Activated naive CD4-positive, alpha-beta T cell treated with anti-CD3 and anti-CD28 coated beads, Interleukin-2, amount 10 ng/mL, durations not matched to agents 7 days and 5 days (primary cell): ENCODE measurements at places on chromosomes 16 and 17.
A peak's percentile ranks its signal among the peaks of the same experiment; 100 is the strongest.

- no peak overlapping the region for H3K27ac ChIP-seq
- no peaks in the 10 kb centered on the region for H3K27me3 ChIP-seq
- no peak overlapping the region for H3K4me3 ChIP-seq
- no peaks in the 10 kb centered on the region for H3K36me3 ChIP-seq
- DNase-seq: no peak
Measured at GRCh38 chr17:54426296-54426886, 474.3 kb upstream of the TOM1L1 start.

GRCh38 chr17:77476931-77477805, 336.4 kb downstream of the SEC14L1 start:
- DNase-seq: no peak
- H3K27ac ChIP-seq: peak overlapping the region; percentile 77
- no peaks in the 10 kb centered on the region for H3K27me3 ChIP-seq
- peaks cover 74% of the 10 kb centered on the region for H3K4me1 ChIP-seq
- peaks cover 57% of the 10 kb centered on the region for H3K36me3 ChIP-seq
- H3K4me3 ChIP-seq: no peak overlapping the region

DNA sequence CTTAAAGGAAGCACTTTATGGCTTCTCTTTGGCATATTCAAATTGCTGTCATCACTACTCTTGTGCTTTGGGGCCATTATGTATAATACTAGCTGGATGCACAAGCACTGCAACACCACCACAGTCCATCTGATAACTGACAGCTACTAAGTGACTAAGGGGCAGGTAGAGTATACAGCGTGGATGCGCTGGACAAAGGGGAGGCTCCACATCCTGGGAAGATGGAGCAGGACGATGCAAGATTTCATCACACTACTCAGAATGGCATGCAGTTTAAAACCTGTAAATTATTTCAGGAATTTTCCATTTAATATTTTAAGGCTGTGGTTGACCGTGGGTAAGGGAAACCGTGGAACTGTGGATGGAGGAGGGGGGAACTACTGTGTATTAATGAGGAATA, 25.0 kb downstream of the MPRIP start:
- H3K27me3 ChIP-seq: no peaks in the 10 kb centered on the region
- no peak overlapping the region for H3K4me3 ChIP-seq
- H3K4me1 ChIP-seq: peaks cover 26% of the 10 kb centered on the region
- H3K27ac ChIP-seq: no peak overlapping the region

GRCh38 chr16:81707411-81708265, 71.5 kb upstream of the PLCG2 start:
- H3K4me3 ChIP-seq: no peak overlapping the region
- peaks cover under 1% of the 10 kb centered on the region for H3K4me1 ChIP-seq
- no peaks in the 10 kb centered on the region for H3K27me3 ChIP-seq

- H3K27ac ChIP-seq: peak overlapping the region; percentile 89
- H3K4me3 ChIP-seq: peak overlapping the region; percentile 47
- H3K36me3 ChIP-seq: peaks cover 46% of the 10 kb centered on the region
- no peaks in the 10 kb centered on the region for H3K27me3 ChIP-seq
Measured at GRCh38 chr17:78709119-78709681, 72.9 kb downstream of the CYTH1 start.

GRCh38 chr17:75338335-75338734, 49.1 kb upstream of the SLC25A19 start:
- H3K36me3 ChIP-seq: peaks cover 19% of the 10 kb centered on the region
- peak overlapping the region; percentile 90 for H3K27ac ChIP-seq
- peak overlapping the region; percentile 59 for H3K4me3 ChIP-seq
- DNase-seq: no peak
- peaks cover 81% of the 10 kb centered on the region for H3K4me1 ChIP-seq

DNA sequence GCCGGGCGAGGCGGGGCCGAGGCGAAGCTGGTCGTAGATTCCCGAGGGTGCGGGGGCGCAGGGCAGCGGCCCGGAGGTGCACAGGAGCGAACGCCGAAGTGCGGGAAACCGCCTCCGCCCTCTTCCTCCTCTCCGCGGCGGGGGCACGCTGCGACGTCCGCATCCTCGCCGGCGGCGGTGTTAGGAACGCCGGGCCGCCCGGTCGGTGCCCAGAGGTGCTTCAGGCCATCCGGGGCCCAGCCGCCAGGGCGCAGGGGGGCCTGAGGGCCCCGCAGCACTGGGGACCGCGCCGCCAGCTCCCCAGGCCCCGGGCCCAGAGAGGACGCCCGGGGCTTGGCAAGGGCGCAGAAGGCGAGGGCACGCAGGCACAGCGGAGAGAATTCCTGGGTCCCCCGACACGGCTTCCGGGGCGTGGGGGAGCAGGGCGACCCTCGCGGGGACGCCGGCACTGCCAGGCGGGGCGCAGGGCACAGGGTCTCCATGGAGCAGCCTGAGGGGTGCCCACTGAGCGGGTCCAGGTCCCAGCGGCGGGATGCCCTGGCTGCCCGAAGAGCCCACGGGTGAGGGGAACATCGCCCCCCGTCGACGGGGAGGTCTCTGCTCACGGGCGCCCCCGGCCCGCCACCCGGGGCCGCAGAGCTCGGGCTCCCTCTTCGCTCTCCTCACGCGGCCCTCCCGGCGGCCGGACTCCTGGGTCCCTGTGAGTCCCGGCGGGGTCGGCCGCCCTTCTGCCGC, 576 bp downstream of the EPOP start:
- peaks cover 49% of the 10 kb centered on the region for H3K27me3 ChIP-seq
- no peak overlapping the region for H3K27ac ChIP-seq
- DNase-seq: peak; percentile 52
- peak overlapping the region; percentile 63 for H3K4me3 ChIP-seq

DNA sequence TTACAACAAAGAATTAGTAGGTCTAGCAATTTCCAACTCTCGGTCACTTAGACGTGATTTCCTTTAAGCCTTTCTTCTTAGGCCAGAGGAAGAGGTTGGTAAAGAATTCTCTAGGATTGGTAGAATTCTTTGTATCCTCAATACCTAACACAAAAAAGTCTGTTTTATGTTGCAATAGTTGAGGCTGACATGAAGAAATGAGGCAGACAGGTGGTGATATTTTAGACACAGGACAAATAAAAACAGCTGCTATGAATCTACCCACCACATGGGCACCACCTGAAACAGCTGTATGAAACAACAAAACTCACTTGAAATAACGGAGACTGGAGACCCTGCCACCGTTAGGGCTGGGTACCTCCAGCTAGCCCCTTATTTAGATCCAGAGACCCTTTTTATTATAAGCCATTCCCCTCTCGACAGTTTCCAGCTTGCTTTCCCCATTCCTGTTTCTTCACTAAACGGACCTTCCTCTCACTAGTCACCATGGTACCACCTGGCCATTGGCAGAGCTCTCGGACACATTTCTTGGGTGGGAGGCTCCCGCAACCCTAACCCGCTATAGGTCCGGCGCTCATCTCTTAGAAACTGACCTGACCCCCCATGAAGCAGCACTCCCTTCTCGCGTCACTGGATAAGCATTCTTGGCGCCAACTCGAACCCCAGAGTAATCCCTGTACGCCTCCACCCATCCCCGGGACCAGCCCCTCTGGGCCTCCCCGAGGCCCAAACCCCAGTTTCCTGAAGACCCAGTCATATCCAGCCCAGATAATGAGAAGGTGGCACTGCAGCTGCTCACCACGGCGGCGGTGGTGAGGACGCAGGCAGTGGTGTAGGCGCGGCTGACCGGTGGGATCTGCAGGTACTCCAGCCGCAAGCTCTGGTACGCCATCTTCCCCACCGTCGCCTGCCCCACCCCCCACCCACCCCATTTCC, at the start of gene DERL2:
Gene DERL2 (minus strand): TSS at position 909 of the 936 bp plus-strand sequence. CDS start 17 bp downstream, at position 892.
- H3K27me3 ChIP-seq: no peaks in the 10 kb centered on the region
- DNase-seq: no peak
- H3K27ac ChIP-seq: peak within 1 kb of the TSS; percentile 99

DNA sequence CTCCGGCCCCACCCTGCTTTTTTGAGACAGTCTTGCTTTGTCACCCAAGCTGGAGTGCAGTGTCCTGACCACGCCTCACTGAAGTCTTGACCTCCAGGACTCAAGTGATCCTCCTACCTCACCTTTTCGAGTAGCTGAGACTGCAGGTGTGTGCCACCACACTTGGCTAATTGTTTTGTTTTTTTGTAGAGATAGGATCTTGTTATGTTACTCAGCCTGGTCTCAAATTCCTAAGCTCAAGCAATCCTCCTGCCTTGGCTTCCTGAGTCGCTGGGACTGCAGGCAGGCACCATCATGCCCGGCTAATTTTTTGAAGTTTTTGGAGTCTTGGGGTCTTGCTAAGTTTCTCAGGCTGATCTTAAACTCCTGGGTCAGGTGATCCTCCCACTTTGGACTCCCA, 206.7 kb downstream of the SHISA9 start:
- no peak for DNase-seq
- H3K4me1 ChIP-seq: no peaks in the 10 kb centered on the region
- no peaks in the 10 kb centered on the region for H3K27me3 ChIP-seq
- H3K4me3 ChIP-seq: no peak overlapping the region
- H3K36me3 ChIP-seq: no peaks in the 10 kb centered on the region

- no peak for DNase-seq
- no peak overlapping the region for H3K4me3 ChIP-seq
- H3K4me1 ChIP-seq: peaks cover 64% of the 10 kb centered on the region
- H3K36me3 ChIP-seq: no peaks in the 10 kb centered on the region
Measured at GRCh38 chr17:34379868-34380267, 16.8 kb upstream of the CCL1 start.

DNA sequence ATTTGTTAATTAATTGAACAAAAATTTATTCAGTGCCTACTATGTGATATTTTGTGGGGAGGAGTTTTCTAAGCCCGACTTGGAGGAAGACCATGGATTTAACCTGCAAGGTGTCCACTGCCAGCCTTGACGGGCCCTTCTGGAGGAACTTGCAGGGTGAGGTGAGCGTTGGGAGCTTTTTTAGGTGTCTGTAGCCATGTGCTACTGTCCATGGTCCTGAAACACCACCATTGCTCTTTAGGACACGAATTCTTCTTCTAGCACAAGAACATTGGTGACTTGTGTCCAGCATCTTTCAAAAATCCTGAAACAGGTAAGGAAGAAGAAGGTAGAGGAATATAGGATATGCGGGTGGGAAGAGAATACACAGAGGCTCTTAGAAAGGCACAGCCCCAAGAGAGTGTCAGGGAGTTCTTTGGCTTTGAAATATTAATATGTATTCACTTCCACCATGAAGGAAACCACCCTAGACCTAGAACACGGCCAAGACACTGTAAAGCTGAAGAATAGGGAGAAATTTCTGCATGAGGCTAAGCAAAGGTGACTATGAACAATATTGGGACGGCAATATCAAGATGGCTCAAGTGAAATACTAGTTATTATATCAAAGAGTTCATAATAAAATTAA, 27.9 kb upstream of the OR4D1 start:
- H3K36me3 ChIP-seq: no peaks in the 10 kb centered on the region
- peak; percentile 73 for DNase-seq
- H3K27ac ChIP-seq: no peak overlapping the region
- no peak overlapping the region for H3K4me3 ChIP-seq
- peaks cover 6% of the 10 kb centered on the region for H3K4me1 ChIP-seq
- peaks cover 30% of the 10 kb centered on the region for H3K27me3 ChIP-seq

- peaks cover 3% of the 10 kb centered on the region for H3K36me3 ChIP-seq
- peak overlapping the region; percentile 78 for H3K27ac ChIP-seq
- peaks cover 47% of the 10 kb centered on the region for H3K4me1 ChIP-seq
- DNase-seq: no peak
Measured at GRCh38 chr17:83053021-83053681, 26.3 kb upstream of the METRNL start.

DNA sequence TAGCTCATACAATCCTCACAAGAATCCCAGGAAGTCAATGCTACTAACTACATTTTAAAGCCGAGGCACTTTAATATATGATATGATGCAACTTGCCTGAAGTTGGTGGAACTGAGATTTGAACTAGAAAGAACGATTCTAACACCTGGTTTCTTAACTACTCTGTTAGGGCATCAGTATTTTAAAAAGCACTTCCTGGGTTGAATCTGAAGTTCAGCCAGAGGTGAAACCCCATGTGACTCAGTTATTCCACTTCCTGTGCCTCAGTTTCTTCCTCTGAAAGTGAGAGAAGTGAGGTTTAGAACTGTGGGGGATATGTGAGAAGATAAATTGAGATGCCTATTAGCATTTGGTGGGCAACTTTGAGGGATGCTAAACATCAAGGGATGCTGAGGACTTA, 129.4 kb upstream of the ANKFN1 start:
- no peaks in the 10 kb centered on the region for H3K36me3 ChIP-seq
- no peaks in the 10 kb centered on the region for H3K4me1 ChIP-seq
- H3K27ac ChIP-seq: no peak overlapping the region

DNA sequence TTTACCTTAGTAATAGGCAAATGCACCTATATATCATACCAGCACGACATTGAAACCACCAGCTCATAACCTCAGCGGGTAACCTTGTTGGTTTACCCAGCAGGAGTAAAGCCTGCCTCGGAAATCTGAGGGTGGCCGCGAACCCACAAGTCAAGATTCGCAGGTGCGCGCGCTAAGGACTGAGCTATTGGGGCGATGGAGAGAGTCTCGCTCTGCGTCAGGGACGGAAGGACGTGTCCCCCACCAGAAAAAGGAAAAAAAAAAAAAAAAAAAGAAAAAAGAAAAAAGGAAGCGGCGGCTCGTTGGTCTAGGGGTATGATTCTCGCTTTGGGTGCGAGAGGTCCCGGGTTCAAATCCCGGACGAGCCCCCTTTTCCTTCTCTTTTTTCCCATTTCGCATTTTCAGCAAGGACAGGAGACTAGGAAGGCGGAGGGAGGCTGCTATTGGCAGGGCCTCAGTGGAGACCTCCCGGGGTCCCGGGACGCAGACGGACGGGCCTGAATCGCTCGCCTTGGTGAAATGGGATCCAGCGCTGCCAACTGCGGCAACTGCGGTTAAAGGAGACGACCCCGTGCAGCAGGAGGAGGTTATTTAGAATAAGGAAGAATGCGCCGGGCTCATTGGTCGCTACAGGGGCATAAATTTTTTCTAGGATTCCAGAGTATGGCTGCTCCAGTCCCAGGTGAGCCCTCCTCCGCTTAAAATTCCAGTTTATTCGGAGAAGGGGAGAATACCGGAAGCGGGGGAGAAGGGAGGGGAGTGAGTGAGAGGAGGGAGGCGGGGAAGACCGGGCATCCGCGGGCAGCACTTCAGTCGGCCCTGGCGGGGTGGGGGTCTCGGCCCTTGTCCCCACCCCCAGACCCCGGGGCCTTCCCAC, at the start of gene OR1F1:
Gene OR1F1 (plus strand): TSS at position 407 of the 877 bp plus-strand sequence.
- H3K27me3 ChIP-seq: peaks cover 100% of the 10 kb centered on the region
- H3K4me3 ChIP-seq: peak within 1 kb of the TSS; percentile 69
- H3K27ac ChIP-seq: peak within 1 kb of the TSS; percentile 75
- H3K36me3 ChIP-seq: peaks cover 30% of the 10 kb centered on the region
- peaks cover 63% of the 10 kb centered on the region for H3K4me1 ChIP-seq
- peak; percentile 77 for DNase-seq

GRCh38 chr17:19753661-19754463, 5.8 kb upstream of the ALDH3A1 start:
- H3K4me3 ChIP-seq: no peak overlapping the region
- H3K27me3 ChIP-seq: peaks cover 47% of the 10 kb centered on the region
- H3K4me1 ChIP-seq: peaks cover 2% of the 10 kb centered on the region
- H3K27ac ChIP-seq: no peak overlapping the region

DNA sequence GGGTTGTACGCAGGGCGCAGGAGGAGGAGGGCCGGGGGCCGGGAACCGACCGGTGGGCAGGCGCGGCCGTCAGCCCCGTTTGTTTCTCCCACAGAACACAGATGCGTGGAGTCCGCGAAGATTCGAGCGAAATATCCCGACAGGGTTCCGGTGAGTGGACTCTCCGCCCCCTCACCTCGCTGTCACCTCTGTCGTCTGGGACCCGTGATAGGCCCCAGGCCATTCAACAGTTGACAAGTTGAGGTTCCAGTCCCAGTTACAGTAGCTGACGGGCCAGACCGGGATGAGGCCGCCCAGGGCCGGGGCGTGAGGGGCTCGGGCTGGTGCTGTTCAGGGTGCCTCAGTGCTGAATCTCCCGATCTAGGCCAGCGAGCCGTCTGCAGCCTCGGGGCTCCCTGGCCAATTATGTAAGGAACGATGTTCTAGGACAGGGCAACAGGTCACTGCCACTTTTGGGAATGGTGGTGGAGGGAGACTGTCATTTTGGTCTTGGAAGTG, 628 bp downstream of the GABARAPL2 start:
- peak; percentile 57 for DNase-seq
- H3K27me3 ChIP-seq: peaks cover 9% of the 10 kb centered on the region
